ENCODE measurements at places on chromosomes 5 and 9.

DNA sequence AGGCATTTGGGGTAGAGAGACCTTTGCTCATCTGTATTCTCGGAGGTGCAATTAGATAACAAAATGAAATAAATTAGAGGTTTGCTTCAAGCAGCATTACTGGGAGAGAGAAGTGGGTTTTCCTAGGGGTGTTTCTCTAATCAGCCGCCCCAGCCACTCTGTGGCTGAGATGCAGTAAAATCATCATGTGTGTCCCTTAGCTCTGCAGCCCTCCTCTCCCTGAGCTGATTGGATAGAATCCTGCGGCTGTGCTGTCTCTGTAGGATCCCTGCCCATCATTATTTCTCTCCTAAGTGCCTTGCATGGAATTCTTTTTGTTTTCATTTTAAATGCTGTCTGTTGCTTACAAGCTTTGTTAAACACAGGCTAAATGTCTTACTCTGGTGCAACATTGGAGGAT lies 171.4 kb downstream of the SH3GL2 start:
- DNase-seq, result no peak

DNA sequence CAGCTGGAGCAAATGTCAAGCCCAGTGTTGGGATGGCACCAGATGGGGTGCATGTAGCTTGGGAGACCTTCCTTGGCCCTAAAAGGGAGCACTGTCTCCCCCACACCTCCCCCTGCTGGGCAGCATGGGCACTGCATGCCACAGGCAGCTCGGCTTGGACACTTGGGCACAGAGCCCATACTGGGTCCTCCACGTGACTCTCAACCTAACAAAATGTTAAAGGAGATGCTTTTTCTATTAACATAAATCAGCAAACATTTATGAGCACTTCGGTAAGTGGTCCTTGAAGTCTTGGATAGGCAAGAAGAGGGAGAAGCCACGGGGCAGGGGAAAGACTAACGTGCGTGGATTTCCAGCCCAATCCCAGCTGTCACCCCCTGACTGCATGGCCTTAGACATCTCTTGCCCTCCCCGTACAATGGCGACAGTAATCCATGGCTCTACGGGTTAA lies 23.9 kb upstream of the MAPK9 start:
- peak; percentile 62 for DNase-seq

DNA sequence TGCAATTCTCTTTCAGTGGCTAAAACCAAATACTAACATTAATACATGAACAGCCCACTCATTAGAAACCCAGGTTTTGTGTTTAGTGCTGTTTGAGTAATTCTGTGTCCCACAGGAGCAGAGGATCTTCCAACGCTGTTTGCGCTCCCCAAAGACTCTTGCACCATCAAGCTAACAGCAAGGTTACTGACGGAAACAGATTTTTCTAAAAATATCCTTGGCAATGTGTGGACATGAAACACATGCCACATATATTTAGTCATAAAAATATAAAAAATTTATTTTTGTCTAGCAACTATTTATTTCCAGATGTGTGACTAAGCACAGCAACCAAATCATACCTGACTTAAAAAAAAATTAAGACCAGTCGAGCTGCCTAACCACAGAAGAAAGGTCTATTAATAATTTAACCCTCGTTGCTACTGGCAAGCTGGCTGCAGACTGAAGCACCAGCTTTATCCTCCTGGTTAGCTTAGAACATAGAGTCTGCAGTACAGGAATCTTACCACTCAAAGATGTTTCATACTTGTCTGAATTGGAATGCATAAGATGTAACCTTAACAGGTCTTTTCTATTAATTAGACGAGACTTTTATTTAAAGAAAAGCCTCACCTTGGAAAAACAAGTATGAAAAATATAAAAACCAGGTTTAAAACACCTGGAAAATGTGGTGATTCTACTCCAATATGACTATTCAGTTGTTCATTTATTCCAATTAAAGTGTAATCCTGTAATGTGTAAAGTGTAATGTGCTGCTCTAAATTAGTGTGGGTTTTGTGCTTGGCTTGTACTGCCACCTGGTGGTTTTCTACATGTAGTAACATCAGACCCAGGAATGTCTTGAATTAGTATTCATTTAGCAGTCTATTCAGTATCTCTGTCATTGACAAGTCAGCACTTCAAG lies 272.5 kb downstream of the EPB41L4A start:
- peak; percentile 34 for DNase-seq

- no peak for DNase-seq
These were observed 206.8 kb downstream of the SAXO1 start for GRCh38 chr9:18826248-18826647.

- no peak for DNase-seq
These were observed 179.0 kb upstream of the ADRA1B start for GRCh38 chr5:159737263-159737662.

DNA sequence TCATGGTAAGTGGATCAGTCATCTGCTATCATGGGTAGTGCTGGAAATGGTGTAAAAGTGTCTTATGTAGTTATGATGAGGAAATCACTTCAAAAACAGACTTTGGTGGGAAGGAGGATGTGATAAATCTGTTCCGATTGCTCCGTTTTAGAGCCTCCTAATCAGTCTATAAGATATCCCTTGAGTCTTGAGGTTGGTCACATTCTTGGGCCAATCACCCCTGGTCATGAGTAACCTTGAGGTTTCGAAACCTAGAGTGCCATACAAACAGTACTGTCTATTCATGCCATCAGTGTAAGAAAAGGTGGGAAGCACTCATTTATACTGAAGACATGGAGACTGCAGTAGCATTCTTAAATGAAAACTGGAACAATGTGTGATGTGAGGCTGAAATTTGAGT lies 45.8 kb downstream of the LRRTM2 start:
- DNase-seq, result no peak

DNA sequence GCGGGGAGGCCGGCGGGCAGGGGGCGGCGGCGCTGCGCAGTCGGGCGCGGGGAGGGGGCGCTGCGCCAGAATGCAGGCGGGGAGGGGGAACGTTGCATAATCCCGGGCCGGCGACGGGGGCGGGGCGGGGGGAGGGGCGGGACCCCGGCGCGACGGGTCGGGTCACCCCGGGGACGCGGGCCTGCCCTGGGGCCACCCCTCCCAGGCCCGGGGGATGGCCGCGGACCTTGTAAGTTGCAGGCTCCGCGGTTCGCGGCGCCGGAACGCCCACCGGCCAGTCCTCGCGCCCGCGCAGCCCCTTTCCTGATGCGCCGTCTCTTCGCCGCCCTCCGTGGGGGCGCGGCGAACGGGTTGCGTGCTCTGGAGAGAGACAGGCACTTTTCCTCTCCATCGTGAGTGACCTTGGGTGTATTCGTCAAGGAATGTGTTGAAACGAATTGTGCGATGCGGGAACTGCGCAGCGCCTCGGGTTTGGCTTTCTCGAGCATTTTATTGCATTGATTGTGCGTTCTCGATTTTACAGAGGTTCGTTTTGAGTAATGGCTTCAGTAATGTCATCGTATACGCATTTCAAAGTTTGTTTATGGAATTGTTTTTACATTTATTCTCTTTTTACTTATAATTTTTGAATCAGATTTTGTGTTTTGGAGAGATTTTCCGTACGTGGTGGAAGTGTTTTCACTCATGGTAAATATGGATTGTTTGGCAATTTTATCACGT lies 802 bp downstream of the SPIN1 start:
- DNase-seq, result peak; percentile 75

GRCh38 chr5:39713250-39713916 lies 288.6 kb upstream of the DAB2 start:
- DNase-seq, result no peak

GRCh38 chr5:127609957-127610356 lies 38.9 kb upstream of the CTXN3 start:
- DNase-seq, result no peak

Data from Peyer's patch (tissue), 4 donors.